Activated naive CD4-positive, alpha-beta T cell treated with Interleukin-2 at 50 U/mL for 16 hours (primary cell): ENCODE measurements at places on chromosomes 3 and 15.

DNA sequence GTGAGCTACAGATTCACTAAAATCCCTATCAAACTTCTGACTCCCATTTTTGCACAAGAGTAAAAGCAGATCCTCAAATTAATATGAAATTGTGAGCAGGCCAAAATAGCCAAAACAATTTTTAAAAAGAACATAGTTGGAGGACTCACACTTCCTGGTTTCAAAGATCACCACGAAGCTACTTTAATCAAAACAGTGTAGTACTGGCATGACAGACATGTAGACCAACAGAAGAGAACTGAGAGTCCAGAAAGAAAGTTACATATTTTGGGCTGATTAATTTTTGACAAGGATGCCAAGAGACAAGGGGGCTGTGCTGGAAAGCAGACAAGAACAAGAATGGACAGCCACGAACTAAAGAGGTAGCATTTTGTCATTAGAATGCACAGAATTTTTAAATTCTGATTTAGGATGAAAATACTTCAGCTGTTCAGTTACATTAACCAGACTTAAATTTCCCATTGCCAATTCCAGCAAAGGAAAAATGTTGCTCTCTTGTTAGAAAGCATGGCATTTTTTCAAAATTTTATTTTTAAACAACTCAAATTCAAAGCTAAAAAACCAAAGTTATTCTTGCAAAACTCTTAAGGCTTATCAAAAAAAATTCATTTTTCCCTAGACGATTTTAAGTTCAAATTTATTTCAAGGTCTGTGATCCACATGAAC is 14.0 kb downstream of the RYK start:
- no peak for DNase-seq

GRCh38 chr3:183472155-183472554 is 43.7 kb upstream of the MCF2L2 start:
- DNase-seq: no peak

DNA sequence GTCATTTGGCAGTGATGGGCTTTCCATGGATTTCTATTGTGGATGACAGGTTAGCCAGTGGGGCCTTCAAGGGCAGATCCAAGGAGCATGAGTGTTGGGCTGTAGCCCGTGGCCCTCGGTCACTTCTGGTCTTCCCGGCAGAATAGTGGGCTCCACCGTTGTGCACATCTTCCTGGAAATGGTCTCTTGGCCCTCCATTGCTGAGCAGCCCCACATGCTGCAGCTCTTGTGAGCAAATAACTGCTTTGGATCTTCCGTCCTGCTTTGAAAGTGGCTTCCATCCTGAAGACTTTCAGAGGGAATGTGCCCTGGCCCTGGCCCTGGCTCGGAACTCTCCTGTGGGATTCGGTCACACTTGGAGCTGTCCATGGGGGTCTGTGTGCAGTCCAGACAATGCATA is 102.8 kb downstream of the SNRPN start:
- DNase-seq: no peak

DNA sequence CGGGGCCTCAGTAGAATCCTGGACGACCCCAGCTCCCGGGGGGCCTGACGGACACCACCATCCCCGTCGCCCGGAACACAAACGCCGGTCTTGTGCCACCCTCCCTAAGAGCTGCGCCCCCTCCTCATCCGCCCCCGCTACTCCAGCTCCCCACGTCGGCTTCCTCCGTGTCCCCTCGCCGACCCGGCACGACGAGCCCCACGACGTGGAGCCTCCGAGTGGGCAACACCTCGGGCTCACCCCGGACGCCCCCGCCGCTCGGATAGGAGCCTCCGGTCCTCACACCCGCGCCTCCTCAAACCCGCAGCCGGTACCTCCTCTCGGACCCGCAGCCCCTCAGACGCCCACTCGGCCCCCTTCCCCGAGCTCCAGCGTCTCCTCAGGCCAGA is 525 bp downstream of the NPTN start:
- DNase-seq: peak; percentile 41

- DNase-seq: no peak
Measured at GRCh38 chr3:192570315-192570714, 157.0 kb downstream of the FGF12 start.

DNA sequence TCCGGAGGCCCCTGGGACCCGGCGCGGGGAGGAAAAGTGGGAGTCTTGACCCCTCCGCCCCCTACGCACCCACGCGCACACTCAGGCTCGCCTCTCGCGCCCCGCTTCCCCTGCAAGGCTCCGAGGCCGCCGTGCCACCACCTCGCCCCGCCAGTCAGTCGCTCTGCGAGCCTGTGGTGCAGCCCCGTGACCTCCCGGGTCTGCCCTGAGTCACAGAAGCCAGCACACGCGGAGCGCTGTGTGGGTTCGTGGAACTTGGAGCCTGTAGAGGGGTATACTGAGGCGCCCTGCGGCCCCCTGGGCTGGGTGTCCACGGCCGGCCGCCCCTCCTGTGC is 380 bp upstream of the ALS2CL start:
- peak; percentile 54 for DNase-seq
